ENCODE measurements at places on chromosomes 5 and 9.

DNA sequence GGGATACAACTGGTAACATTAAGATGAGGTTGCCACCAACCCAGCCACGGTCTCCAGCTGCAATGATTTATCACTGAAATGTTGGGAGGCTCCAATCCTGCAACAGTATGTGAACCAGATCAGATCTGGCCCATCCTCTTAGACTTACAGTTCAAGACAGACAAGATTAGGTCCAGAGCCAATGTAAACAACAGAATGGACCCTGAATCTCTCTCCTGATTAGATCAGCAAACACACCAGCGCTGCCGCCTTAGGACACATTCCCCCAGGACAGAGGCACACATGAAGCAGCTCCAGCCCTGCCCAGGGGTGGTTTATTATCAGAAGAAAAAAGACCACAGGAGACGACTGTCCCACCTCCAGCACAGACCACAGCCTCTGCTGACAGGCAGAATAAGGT lies 82.1 kb downstream of the SLIT3 start:
- H3K27me3 ChIP-seq: no peaks in the 10 kb centered on the region
- H3K27ac ChIP-seq: no peak overlapping the region
- no peak overlapping the region for H3K4me3 ChIP-seq
- no peaks in the 10 kb centered on the region for H3K36me3 ChIP-seq

DNA sequence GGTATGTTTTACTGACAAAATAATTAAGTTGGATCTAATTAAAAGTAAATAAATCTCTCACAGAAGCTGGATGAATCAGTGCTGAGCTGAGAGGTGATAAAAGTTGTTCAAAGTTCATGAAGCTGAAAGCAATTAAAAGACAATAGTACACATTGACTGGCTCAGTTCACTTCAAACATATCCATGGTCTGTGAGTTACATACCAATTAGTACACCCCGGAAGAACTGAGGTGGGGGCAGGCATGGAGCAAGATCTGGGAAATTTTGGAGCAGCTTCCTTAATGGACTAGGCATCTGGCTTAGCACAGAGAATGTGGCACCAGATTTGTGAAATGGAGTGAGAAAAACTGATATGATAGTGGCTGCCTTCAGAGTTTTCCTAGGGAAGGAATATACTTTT lies 152.7 kb downstream of the ATP10B start:
- no peak overlapping the region for H3K4me3 ChIP-seq
- H3K36me3 ChIP-seq: no peaks in the 10 kb centered on the region
- H3K27ac ChIP-seq: no peak overlapping the region

GRCh38 chr5:17951392-17952169 lies 317.3 kb downstream of the TAF11L14 start:
- H3K27me3 ChIP-seq: no peaks in the 10 kb centered on the region
- H3K4me3 ChIP-seq: no peak overlapping the region
- no peaks in the 10 kb centered on the region for H3K4me1 ChIP-seq
- H3K27ac ChIP-seq: no peak overlapping the region
- DNase-seq: no peak
- no peaks in the 10 kb centered on the region for H3K36me3 ChIP-seq

DNA sequence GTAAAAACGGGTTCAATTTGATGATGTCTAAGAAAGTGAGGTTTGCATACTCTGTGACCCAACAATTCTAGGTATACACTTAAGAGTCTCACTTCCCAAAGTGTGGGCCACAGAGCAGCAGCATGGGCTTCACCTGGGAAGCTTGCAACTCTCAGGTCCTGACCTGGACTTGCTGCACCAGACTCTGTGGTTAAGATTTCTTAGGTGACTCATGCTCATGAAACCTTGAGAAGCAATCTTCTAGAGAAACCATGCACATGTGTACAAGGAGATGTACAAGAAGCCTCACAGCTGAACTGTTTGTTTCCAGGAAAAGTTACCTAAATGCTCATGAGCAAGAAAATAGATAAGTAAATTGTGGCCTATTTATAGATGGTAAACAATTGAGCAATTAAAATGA lies 30.0 kb downstream of the DNAJC21 start:
- DNase-seq: no peak
- no peaks in the 10 kb centered on the region for H3K27me3 ChIP-seq
- H3K4me3 ChIP-seq: no peak overlapping the region
- peaks cover 34% of the 10 kb centered on the region for H3K36me3 ChIP-seq
- peaks cover 17% of the 10 kb centered on the region for H3K4me1 ChIP-seq
- H3K27ac ChIP-seq: peak overlapping the region; percentile 54

GRCh38 chr5:73666891-73667290 lies 40.9 kb downstream of the ARHGEF28 start:
- H3K27ac ChIP-seq: no peak overlapping the region
- peaks cover 24% of the 10 kb centered on the region for H3K27me3 ChIP-seq
- no peak overlapping the region for H3K4me3 ChIP-seq
- no peaks in the 10 kb centered on the region for H3K36me3 ChIP-seq

GRCh38 chr9:127570533-127571111 lies 41.5 kb upstream of the STXBP1 start:
- no peaks in the 10 kb centered on the region for H3K27me3 ChIP-seq
- peak overlapping the region; percentile 79 for H3K4me3 ChIP-seq
- DNase-seq: no peak
- peak overlapping the region; percentile 84 for H3K27ac ChIP-seq
- H3K36me3 ChIP-seq: no peaks in the 10 kb centered on the region
- peaks cover 49% of the 10 kb centered on the region for H3K4me1 ChIP-seq

GRCh38 chr9:18437315-18438201 lies 36.4 kb upstream of the ADAMTSL1 start:
- H3K27ac ChIP-seq: no peak overlapping the region
- no peaks in the 10 kb centered on the region for H3K4me1 ChIP-seq
- H3K27me3 ChIP-seq: peaks cover 13% of the 10 kb centered on the region
- DNase-seq: no peak
- no peaks in the 10 kb centered on the region for H3K36me3 ChIP-seq

GRCh38 chr5:168995024-168995423 lies 305.9 kb downstream of the SLIT3 start:
- H3K36me3 ChIP-seq: no peaks in the 10 kb centered on the region
- DNase-seq: no peak
- H3K27me3 ChIP-seq: no peaks in the 10 kb centered on the region
- H3K4me1 ChIP-seq: no peaks in the 10 kb centered on the region

DNA sequence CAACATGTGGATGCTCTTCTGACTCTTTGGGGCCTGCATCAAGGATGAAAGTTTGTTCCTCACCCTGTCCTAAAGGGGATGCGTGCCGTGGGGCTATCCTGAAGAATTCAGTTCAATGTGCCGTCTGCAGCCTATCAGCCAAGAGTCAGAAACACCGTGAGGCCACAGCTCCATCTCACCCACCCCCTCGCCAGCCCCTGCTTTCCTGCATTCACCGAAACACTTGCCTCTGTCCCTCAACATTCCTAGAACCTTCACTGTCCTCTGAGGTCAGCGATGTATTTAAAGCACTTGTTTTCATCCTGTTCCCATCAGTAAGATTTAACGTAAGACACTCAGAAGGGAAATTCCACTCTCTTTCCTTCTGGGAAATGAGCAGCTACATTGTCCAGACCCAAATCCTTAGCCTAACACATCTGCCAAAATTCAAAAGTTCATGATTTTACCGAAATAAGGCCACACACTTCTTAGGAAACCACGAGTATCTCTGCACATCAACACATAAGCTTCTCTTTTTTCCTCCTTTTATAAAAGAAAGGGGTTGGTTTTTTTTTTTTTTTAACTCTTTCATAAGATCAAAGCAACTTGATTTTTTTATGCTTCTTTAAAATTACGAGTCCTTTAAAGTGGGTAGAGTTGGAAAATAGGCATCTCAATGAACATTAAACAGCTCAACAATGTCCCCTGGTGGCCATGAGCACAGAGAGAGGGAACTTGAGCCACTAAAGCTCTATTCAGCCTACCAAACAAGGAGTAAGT lies 100.7 kb downstream of the SUSD1 start:
- H3K4me1 ChIP-seq: peaks cover 9% of the 10 kb centered on the region
- H3K36me3 ChIP-seq: peaks cover 5% of the 10 kb centered on the region
- H3K27ac ChIP-seq: no peak overlapping the region
- DNase-seq: peak; percentile 31
- H3K4me3 ChIP-seq: no peak overlapping the region

- H3K27ac ChIP-seq: no peak overlapping the region
- peaks cover 23% of the 10 kb centered on the region for H3K4me1 ChIP-seq
- H3K27me3 ChIP-seq: no peaks in the 10 kb centered on the region
- DNase-seq: no peak
- peaks cover 12% of the 10 kb centered on the region for H3K36me3 ChIP-seq
- H3K4me3 ChIP-seq: peak overlapping the region; percentile 73
Observed at GRCh38 chr5:39057734-39058133, 16.5 kb downstream of the RICTOR start.

GRCh38 chr5:54440456-54440893 lies 15.0 kb upstream of the HSPB3 start:
- peak; percentile 27 for DNase-seq
- H3K27me3 ChIP-seq: peaks cover 11% of the 10 kb centered on the region
- H3K36me3 ChIP-seq: no peaks in the 10 kb centered on the region
- no peak overlapping the region for H3K27ac ChIP-seq
- peak overlapping the region; percentile 9 for H3K4me3 ChIP-seq
- H3K4me1 ChIP-seq: peaks cover 27% of the 10 kb centered on the region

GRCh38 chr5:109880907-109881685 lies 191.4 kb downstream of the MAN2A1 start:
- no peak overlapping the region for H3K27ac ChIP-seq
- peaks cover 3% of the 10 kb centered on the region for H3K4me1 ChIP-seq
- no peaks in the 10 kb centered on the region for H3K36me3 ChIP-seq

DNA sequence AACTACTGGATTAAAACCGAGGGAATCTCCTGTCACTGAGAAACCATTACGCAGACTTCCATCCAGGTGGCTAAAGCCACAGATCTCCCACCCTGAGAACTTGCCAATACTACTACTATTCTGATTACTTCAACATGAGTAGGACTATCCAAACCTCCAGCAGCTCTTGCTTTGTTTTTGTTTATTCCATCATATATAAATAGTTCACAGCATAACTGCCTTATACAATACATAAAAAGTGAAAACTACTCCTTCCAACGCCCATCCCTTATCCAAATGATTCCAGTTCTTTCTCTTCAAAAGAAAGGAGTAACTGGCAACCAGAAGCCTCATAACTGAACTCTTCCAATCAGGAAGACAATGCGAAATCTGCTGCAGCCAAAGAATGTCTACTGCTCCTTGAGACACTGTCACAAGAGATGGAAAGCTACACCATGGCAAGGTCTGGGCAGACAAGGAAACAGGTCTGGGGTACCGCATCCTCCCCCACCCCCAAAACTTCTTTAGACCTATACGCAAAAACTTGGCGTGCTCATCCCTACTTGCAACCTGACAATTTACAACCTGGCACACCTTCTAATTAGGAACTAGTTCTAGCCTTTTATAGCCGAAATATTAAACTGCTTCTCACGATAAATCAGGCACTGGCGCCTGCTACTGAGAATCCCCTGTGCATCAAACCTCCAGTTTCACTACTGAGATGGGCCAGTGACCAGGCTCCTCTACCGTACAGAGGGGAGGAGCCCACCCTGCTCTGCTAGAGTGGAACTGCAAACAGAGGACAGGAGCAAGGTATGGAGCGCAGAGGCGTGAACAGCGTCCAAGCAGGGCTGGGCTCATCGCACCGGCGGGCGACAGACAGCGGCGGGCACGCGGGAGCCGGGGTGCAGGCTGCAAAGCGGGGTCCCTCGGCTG lies 986 bp downstream of the PLPP1 start:
- H3K27ac ChIP-seq: peak overlapping the region; percentile 65
- peaks cover 49% of the 10 kb centered on the region for H3K4me1 ChIP-seq
- peaks cover 33% of the 10 kb centered on the region for H3K36me3 ChIP-seq
- peak overlapping the region; percentile 94 for H3K4me3 ChIP-seq
- H3K27me3 ChIP-seq: no peaks in the 10 kb centered on the region
- no peak for DNase-seq

GRCh38 chr5:171635028-171635427 lies 150.6 kb upstream of the SMIM23 start:
- no peaks in the 10 kb centered on the region for H3K36me3 ChIP-seq
- no peak for DNase-seq
- H3K4me1 ChIP-seq: no peaks in the 10 kb centered on the region
- no peak overlapping the region for H3K4me3 ChIP-seq
- H3K27me3 ChIP-seq: peaks cover 16% of the 10 kb centered on the region

- no peaks in the 10 kb centered on the region for H3K27me3 ChIP-seq
- no peak for DNase-seq
- no peak overlapping the region for H3K4me3 ChIP-seq
- H3K27ac ChIP-seq: no peak overlapping the region
- H3K4me1 ChIP-seq: no peaks in the 10 kb centered on the region
Observed at GRCh38 chr5:93053825-93054224, 527.2 kb downstream of the NR2F1-AS1 start.

GRCh38 chr5:156505101-156505500 lies 178.1 kb downstream of the SGCD start:
- peaks cover 2% of the 10 kb centered on the region for H3K27me3 ChIP-seq
- no peaks in the 10 kb centered on the region for H3K4me1 ChIP-seq
- H3K27ac ChIP-seq: no peak overlapping the region
- no peaks in the 10 kb centered on the region for H3K36me3 ChIP-seq
- no peak for DNase-seq
- no peak overlapping the region for H3K4me3 ChIP-seq

- no peak overlapping the region for H3K27ac ChIP-seq
- H3K36me3 ChIP-seq: no peaks in the 10 kb centered on the region
- H3K4me3 ChIP-seq: no peak overlapping the region
- peaks cover under 1% of the 10 kb centered on the region for H3K4me1 ChIP-seq
- DNase-seq: no peak
- peaks cover 31% of the 10 kb centered on the region for H3K27me3 ChIP-seq
Observed at GRCh38 chr5:113264046-113264445, 170.7 kb downstream of the TSSK1B start.

GRCh38 chr5:57651127-57651526 lies 168.5 kb upstream of the ACTBL2 start:
- H3K4me3 ChIP-seq: no peak overlapping the region
- peaks cover 15% of the 10 kb centered on the region for H3K27me3 ChIP-seq
- no peaks in the 10 kb centered on the region for H3K36me3 ChIP-seq
- H3K27ac ChIP-seq: no peak overlapping the region

DNA sequence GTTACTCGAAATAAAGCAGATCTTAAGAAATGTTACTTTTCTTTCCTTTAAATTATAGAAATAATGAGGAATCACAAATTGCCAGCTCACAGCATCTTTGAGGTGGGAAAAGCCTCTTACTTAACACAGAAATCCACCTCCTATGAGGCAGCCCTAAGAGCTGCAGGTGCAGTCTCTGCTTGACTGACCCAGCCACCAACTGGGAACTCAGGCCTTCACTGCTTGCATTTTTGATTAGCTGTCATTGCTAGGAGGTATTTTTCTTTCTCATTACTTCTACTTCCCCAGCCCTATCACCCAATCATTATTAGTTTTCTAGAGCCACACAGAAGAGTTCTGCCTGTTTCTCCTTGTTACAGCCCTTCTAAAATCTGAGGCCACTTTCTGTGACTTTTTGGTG lies 416.5 kb upstream of the KLF4 start:
- DNase-seq: no peak
- no peaks in the 10 kb centered on the region for H3K27me3 ChIP-seq
- no peak overlapping the region for H3K4me3 ChIP-seq
- no peak overlapping the region for H3K27ac ChIP-seq
- no peaks in the 10 kb centered on the region for H3K36me3 ChIP-seq

DNA sequence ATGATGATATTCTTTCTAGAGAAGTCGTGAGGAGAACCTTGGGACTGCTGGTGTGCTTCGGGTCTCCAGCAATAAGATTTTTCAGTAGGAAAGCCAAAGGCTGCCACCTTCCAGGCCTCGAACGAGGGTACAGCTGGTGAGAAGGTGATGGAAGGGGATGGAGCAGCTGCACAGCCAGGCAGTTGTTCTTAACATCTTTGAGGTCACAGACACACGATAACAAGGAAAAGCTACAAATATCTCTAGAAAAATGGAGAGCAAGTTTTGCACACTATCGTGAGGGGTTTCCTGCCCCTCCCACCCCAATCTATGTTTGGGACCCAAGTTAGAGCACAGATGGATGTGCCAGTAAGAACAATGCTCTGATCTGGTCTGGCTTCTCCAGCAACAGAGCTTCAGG lies 6.8 kb upstream of the IL7R start:
- H3K36me3 ChIP-seq: peaks cover 57% of the 10 kb centered on the region
- H3K27me3 ChIP-seq: no peaks in the 10 kb centered on the region
- H3K4me3 ChIP-seq: no peak overlapping the region

Data from activated T-helper 2 cell treated with anti-CD3 and anti-CD28 coated beads, Interferon-gamma antibody, Interleukin-2, Interleukin-4, amounts not matched to agents 10 μg/mL and 5 μg/mL and 100 μg/mL, durations not matched to agents 14 hours and 24 hours and 36 hours (primary cell).